NCI-H226 (cell line): ENCODE measurements at places on chromosomes 3 and 15.

DNA sequence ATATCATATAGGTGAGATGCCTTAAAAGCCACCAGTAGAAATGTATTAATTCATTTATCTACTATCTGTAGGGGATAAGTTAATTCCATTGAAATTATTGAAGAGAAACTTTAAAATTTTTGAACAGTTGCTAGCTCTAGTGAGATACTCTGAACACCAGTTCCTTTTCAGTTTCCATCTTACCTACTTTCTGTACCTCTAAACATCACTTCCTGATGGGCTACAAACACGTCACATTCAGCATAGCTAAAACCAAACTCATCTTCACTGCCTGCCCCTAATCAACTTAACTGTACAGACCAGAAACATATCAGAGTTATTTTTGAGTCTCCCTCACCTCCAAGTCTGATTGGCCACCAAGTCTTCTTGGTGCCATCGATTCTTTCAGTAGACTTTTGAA is 88.9 kb downstream of the FEZF2 start:
- DNase-seq = no peak

DNA sequence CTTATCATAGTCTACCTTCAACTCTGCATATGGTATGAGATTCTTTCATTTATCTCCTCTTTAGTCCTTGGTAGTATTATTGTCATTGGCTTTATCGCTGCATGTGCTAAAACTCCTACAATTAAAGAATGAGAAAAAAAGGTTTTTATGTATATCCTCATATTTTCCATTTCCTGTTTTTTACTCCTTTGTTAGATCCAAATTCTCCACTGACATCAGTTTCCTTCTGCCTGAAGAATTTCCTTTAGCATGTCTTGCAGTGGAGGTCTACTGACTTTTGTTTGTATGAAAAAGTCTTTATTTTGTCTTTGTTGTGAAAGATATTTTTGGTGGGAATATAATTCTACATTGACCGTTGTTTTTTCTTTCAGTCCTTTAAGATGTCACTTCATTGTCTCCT is 81.0 kb upstream of the TNIK start:
- no peak for DNase-seq

DNA sequence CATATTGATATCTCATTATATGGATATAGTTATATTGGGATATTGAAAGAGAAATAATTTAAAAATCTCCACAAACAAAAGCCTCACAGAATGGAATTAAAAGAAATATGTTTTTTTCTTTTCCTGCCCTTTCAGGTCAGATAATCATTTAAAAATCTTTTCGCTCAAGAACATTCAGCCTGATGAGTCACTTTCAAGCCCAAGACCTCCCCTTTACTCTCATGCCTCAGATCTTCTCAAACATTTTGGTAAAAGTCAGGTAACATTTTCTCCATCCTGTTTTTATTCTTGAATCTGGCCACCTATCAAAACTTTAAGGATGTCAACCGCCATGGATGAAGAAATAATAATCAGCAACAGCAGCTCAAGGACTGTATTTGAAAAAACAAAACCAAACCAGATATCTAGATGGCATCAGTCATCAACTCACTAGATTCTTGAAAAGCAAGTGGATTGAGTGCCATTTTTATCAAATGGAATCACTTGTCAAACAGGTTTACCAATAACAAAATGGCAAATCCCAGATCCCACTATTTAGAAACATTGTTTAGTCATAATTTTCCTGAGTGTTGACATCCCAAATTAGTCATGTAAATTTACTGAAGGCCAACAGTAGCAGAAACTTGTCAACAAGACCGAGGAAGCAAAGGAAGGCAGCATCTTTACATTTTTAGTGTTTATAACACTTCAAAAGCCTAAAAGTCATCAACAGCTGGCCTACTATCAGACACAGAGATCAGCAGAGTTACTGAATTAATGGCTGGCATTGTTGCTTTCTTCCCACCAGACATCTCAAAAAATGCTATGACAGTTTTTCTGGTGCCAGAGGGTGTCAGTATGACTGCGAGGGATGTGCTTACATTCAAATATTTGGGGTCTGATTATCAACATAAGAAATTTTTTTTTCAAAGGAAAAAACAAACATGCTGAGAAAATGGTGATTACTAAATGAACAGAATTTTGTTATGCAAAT is 444.7 kb downstream of the MAGI1 start:
- no peak for DNase-seq

DNA sequence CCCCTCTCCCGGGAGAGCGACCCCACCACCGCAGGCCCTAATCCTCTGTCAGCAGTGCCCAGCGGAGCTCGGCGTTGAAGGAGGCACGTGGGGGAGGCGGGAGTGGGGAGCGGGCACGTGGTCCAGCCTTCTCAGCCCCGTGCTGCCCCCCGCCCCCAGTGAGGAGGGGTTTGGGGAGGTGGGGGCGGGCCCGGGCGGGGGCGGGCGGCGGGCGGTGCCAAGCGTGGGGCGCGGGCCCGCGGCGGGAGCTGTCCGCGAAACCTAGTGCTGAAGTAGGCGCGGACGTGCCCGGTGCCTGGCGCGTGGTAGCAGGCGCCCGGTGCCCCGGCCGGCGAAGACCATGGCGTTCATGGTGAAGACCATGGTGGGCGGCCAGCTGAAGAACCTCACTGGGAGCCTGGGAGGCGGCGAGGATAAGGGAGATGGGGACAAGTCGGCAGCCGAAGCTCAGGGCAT is at the start of gene CPLX3:
CPLX3 (plus strand) TSS at position 264 of the 456 bp plus-strand sequence; CDS start at position 341, 77 bp downstream.
- DNase-seq = no peak

- no peak for DNase-seq
Observed at GRCh38 chr15:57285386-57285785, 90.9 kb upstream of the CGNL1 start.
